ENCODE measurements at places on chromosomes 12 and 14. TPM values are rescaled to one million over a fixed set of nuclear protein-coding genes. Genes with fewer than 3 reads are reported as not detected.
A peak's percentile ranks its signal among the peaks of the same experiment; 100 is the strongest.

GRCh38 chr14:68248481-68249255 lies 429.1 kb downstream of the RAD51B start:
- peaks cover 72% of the 10 kb centered on the region for H3K4me1 ChIP-seq
- H3K4me3 ChIP-seq = peak overlapping the region; percentile 19
- peak; percentile 34 for DNase-seq
- H3K27me3 ChIP-seq = no peaks in the 10 kb centered on the region
- peaks cover 2% of the 10 kb centered on the region for H3K36me3 ChIP-seq
- H3K27ac ChIP-seq = peak overlapping the region; percentile 90

DNA sequence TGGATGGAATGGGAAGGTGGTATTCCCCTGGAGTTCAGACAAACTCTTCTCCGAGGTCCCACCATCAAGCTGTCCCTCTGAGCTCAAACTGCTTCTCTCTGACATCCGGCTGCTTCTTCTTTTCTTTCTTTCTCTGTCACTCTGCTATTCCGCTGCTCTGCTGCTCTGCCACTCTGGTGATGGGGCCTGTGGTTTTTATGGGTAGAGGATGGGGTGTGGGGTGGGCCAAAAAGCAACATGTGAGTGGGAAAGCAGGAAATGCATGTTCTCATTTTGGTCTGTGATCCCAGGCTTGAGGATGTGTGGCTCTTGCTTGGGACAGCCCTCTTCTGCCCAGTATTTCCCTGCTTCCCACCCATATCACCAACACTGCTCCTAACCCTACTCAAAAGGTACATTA lies 30.6 kb downstream of the CLECL1 start:
- DNase-seq = no peak
- no peaks in the 10 kb centered on the region for H3K27me3 ChIP-seq
- peaks cover 85% of the 10 kb centered on the region for H3K4me1 ChIP-seq
- H3K36me3 ChIP-seq = peaks cover 19% of the 10 kb centered on the region
- H3K27ac ChIP-seq = peak overlapping the region; percentile 85

DNA sequence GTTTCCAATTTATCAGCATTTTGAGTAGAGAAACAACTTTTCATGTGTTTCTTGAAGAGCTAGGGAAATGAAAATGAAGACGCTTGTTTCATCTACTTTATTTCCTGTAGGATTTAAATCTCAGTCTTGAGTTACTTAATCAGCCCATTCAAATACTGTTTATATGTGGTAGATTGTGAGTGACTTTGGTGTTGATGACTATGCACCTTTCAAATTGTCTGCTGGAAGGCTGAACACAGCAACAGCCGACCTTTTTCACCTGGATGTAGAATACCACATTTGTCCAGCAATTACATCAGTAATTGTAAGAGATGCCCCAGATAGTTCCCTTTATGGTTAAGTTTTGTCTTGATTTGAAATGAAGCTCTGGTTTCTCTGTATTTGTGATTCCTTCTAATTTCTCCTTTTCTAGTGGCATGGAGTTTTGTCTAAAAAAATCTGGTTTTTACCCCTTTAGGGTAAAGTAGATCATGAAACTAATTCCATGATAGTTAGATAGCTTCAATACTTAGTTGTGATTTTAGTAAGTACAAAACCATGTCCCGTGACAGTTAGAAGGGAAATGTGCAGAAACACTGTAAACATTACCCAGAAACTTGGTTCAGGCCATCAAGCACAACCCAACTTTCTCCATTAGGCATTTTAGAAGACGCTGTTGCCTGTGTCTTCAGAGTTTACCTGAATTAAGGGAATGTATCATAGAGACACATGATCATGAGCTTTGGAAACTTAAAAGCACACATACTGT lies 165.0 kb downstream of the SRGAP1 start:
- no peak for DNase-seq
- H3K4me1 ChIP-seq = no peaks in the 10 kb centered on the region
- no peaks in the 10 kb centered on the region for H3K27me3 ChIP-seq
- no peak overlapping the region for H3K27ac ChIP-seq
- H3K36me3 ChIP-seq = no peaks in the 10 kb centered on the region
- H3K4me3 ChIP-seq = no peak overlapping the region

GRCh38 chr12:110200124-110200417 lies 75.9 kb downstream of the IFT81 start:
- H3K27me3 ChIP-seq = no peaks in the 10 kb centered on the region
- no peak overlapping the region for H3K27ac ChIP-seq
- H3K4me1 ChIP-seq = no peaks in the 10 kb centered on the region
- no peak for DNase-seq

- no peak for DNase-seq
- H3K27ac ChIP-seq = no peak overlapping the region
- peaks cover 4% of the 10 kb centered on the region for H3K4me1 ChIP-seq
- no peaks in the 10 kb centered on the region for H3K36me3 ChIP-seq
Observed at GRCh38 chr12:97312570-97313135, 150.0 kb upstream of the RMST start.

- H3K27ac ChIP-seq = no peak overlapping the region
- no peak for DNase-seq
- peaks cover 15% of the 10 kb centered on the region for H3K27me3 ChIP-seq
- H3K36me3 ChIP-seq = no peaks in the 10 kb centered on the region
- H3K4me3 ChIP-seq = no peak overlapping the region
Observed at GRCh38 chr14:92225731-92226130, 97.2 kb upstream of the SLC24A4 start.

SMCO3 gene
- not detected for total RNA-seq

DDX51 gene
- 39.9 TPM for total RNA-seq
